ENCODE measurements at places on chromosomes 4 and X. TPM values are rescaled to one million over a fixed set of nuclear protein-coding genes. Genes with fewer than 3 reads are reported as not detected.

DRP2 gene
- 0.18 TPM for total RNA-seq

SFRP2 gene
- not detected for total RNA-seq

DNA sequence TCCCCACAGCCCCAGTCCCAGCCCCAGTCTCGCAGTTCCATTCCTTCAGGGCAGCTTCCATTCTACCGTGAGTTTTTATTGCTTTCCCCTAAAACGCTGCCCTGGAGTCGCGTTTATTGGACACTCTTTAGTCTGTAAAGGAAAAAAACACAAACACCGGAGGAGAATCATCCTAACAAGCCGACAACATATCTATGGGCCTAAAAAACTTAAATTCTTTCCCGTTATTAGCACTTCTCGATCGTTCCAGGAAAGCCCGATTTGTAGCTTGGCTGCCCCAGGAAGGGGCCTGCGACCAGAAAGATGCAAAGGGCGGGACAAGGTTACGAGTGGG lies 178.5 kb downstream of the CBR4 start:
- DNase-seq: no peak

RTL5 gene
- total RNA-seq: 0.08 TPM

STPG2 gene
- total RNA-seq: not detected

DCX gene
- not detected for total RNA-seq

- no peak for DNase-seq
Observed at GRCh38 chr4:167578906-167579305, 344.6 kb upstream of the SPOCK3 start.

DNA sequence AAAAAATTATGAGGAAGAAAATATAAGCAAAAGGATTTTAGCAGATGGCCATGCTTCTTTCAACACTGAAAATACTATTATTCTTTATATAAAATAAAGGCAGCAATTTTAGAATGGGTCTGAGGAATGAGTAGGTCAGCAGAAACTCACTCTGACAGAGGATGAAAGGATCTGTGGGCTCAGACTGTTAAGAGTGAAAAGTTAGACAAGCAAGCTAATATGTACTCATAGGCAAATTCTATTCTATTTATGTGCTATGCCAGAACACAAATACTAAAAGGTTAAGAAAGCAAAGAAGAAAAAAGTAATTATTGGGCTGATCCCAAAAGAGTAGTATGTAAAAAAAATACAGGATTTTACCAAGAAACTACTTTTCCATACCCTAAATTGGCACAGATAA lies 13.9 kb downstream of the LCORL start:
- no peak for DNase-seq

ABLIM2 gene
- total RNA-seq: 0.62 TPM

DNA sequence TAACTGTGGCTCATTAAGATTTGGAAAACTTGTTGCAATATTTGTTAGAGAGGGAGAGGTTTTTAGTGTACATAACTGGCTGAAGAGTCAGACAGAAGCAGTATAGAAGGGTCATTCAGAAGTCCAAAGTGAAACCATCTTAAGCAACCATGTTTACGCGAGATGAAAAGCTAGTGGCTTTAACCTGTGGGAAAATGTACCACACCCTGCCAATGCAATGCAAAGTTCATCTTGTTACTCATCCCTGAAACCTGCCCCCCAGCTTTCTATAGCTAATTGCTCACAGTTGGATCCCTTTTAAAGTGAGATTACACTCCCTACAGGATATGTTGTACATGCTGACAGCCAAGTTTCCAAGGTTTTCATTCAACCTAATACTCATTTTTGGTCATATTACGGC lies 96.7 kb upstream of the RAPGEF2 start:
- no peak for DNase-seq

GRCh38 chr4:151426513-151426912 lies 17.5 kb downstream of the FHIP1A start:
- DNase-seq: no peak

NPY1R gene
- total RNA-seq: not detected

DNA sequence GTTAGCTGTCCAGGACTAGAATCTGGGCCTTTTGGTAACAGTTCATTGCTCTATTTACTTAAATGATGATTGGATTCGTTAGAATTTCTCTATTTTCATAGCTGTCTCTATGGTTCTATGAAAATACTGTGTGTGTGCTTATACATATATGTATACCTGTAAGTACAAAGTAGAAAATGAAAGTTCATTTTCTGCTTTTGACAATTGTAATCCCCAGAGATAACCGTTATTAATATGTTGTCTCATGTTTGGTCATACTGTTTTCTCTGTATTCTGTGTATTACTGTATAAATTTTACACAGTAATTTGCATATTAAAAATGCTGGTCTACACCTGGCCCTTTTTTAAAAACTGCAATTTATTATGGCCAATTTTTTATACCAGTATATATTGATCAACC lies 55.4 kb downstream of the CLCN3 start:
- DNase-seq: no peak

TMA16 gene
- 57.4 TPM for total RNA-seq

GRCh38 chr4:11397146-11397545 lies 31.5 kb downstream of the HS3ST1 start:
- DNase-seq: no peak

- DNase-seq: no peak
Observed at GRCh38 chrX:23898412-23898959, 9.3 kb downstream of the APOO start.

DNA sequence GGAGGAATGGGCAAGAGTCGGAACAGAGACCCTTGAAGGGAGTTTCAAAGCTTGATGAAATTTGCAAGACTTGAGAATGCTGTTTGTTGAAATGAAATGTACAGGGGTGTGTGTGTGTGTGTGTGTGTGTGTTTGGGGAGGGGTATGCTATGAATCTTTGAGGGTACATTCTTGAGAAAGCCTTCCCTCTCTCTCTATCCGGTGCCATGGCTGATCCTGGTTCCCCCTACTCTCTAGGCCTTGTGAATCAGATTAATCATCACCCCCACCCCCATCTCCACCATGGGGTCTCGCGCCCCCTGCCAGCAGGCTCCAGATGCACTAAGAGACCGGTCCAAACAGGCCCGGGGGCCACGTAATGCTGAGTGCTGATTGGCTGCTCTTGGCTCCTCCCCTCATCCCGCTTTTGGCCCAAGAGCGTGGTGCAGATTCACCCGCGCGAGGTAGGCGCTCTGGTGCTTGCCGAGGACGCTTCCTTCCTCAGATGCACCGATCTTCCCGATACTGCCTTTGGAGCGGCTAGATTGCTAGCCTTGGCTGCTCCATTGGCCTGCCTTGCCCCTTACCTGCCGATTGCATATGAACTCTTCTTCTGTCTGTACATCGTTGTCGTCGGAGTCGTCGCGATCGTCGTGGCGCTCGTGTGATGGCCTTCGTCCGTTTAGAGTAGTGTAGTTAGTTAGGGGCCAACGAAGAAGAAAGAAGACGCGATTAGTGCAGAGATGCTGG lies at the start of gene HTR2C:
TSS of gene HTR2C (plus strand) at position 441 of the 729 bp plus-strand sequence. CDS start 142,851 bp downstream, outside the sequence.
- no peak for DNase-seq

HEPH gene
- not detected for total RNA-seq

HHIP gene
- not detected for total RNA-seq

CEP135 gene
- total RNA-seq: 14.6 TPM

WDR17 gene
- total RNA-seq: 2.7 TPM

ASMT gene
- not detected for total RNA-seq

- DNase-seq: no peak
Observed at GRCh38 chrX:107571296-107571998, 56.9 kb upstream of the PRPS1 start.

GABRG1 gene
- total RNA-seq: not detected

DNA sequence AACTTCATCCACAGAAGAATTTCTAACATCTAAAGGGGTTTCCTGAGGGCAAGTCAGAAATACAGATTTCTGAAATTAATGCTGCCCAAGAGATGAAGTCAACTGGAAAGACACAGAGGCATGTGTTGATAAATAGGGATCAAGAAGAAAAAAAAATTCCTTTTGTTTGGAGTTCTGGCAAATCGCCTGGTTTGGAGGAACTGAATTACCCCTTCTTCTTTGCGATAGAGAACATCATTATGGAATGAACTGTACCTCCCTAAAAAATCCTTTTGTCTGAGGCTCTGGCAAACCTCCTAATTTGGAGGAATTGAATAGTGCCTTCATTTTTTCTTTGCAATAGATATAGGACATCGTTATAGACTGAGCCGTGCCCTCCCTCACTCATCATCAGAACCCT lies 200.9 kb downstream of the DHRSX start:
- DNase-seq: no peak

MAGEA12 gene
- not detected for total RNA-seq

PUDP gene
- 24.4 TPM for total RNA-seq

USP17L18 gene
- total RNA-seq: not detected

GRCh38 chr4:64399313-64400109 lies 9.7 kb downstream of the TECRL start:
- no peak for DNase-seq

GRCh38 chr4:78566834-78567499 lies 15.4 kb downstream of the ANXA3 start:
- no peak for DNase-seq

DRD5 gene
- not detected for total RNA-seq

TMEM35A gene
- total RNA-seq: not detected

DNA sequence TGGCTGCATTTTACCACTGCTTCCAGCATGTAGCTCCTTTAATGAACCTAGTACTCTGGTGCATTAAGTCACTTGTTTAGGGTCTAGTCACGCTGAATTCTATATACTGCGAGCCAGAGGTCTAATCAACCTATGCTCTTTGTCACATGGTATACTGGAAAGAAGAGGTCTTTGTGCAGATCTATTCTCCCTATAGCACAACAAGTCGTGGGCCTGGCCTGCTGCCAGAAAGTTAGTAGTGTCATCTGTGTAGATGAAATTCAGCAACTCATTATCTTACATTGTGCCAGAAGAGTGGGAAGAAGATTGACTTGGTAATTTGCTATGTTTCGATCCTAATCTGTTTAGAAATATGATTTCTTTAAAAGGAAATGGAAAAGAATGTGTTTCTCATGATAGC lies 80.8 kb downstream of the AWAT2 start:
- DNase-seq: no peak

PDE6B gene
- 12.6 TPM for total RNA-seq

GRCh38 chr4:134470544-134470943 lies 269.0 kb upstream of the PABPC4L start:
- DNase-seq: no peak

- DNase-seq: no peak
Observed at GRCh38 chr4:27178061-27178460, 317.4 kb downstream of the STIM2 start.

DNA sequence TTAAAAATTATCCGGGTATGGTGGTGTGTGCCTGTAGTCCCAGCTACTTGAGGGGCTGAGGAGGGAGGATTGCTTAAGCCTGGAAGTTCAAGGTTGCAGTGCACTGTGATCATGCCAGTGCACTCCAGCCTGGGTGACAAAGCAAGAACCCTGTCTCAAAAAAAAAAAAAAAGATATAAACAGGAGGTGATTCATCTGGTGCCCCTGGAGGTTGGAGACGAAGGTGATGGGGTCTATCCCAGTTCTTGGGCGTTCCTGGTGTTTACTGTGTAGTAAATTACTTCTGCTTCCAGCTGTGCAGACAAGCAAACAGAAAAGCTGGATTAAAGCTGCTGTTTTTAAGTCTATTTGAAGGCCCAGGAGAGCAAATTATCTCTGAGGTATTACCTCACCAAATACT lies 19.9 kb downstream of the GPKOW start:
- no peak for DNase-seq

DNA sequence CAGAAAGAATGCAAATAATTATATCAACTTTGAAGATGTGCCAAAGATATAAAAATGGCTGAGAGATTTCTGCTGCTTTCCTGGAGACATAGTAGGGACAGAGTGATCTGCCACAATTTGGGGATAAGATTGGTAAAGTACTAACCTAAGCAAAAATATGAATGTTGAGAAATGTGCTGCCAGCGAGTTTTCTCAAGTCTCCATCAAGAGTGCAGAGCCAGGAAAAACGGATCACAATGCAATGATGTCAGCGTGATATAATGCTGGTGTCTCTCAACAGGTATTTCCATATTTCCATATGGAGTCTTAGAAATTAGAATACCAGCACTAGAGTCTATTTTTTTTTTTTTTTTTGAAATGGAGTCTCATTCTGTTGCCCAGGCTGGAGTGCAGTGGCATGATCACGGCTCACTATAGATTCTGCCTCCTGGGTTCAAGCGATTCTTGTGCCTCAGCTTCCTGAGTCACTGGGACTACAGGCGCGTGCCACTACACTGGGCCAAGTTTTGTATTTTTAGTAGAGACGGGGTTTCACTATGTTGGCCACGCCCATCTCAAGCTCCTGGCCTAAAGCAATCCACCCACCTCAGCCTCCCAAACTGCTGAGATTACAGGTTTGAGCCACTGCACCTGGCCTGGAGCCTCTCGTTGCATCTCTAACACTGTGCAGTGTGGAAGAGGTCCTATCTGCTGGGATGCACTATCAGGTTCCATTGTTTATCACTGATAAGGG lies 893.5 kb downstream of the TRIML1 start:
- DNase-seq: no peak

DNA sequence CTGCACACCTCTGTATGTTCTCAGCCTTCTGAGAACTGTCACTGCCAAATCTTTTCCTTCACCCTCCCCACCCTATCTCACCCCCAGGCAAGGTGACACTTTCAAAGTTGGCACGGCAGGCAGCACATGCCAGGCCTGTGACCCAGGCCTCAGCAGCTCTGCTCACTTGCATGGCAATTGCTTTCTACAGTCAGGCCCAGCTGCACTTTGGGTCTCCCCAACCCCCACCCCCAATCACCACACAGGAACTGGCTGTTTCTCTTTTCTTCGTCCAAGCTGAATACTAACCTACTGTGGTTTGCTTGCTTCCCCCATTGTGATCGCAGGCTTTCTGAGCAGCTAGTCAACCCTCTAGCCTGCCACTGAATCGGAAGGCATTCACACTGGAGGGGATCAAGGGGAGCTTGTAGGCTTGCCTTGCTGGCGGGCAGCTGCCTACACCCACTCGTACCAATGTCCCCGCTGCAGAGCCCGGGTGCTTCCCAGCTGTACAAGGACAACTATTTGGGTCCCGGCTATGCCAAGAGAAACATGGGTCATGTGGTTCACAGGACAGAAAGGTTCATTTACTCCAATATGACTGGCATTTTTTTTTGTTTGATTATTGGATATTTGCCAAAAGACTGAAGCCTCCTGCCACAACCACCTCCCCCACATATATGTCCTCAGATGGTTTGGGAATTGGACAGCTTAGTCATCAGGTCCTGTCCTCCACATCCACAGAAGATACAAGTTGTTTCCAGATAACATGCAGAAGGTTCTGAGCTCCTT lies 28.1 kb downstream of the SLC25A43 start:
- peak; percentile 0 for DNase-seq

PCDH7 gene
- not detected for total RNA-seq

DNA sequence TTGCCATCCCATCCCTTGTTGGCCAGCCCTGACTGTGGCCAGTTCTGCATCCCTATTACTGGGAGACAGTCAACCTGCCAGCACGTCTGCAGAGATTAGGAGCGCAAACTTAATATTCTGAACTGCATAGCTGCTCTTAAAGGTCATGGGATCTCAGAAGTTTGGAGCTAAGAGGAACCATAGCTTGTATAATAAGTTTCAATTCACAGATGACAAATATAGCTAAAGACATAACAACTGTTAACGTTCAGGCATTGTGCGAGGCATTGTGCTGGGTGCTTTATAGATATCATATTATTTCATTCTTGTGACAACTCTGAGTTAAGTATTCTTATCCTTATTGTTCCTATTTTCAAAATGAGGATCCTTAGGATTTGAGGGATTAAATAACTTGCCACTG lies 3.7 kb downstream of the SCARB2 start:
- DNase-seq: no peak

GRIA2 gene
- not detected for total RNA-seq

TRO gene
- 7.9 TPM for total RNA-seq

TXLNG gene
- 27.5 TPM for total RNA-seq

- no peak for DNase-seq
Observed at GRCh38 chr4:139018971-139019758, 3.6 kb downstream of the NOCT start.

GRCh38 chr4:88188738-88189417 lies 30.4 kb upstream of the ABCG2 start:
- no peak for DNase-seq
